ENCODE measurements at places on chromosomes 7 and 10.

GRCh38 chr10:65234261-65234660 lies 1691.6 kb upstream of the LRRTM3 start:
- no peak for DNase-seq

DNA sequence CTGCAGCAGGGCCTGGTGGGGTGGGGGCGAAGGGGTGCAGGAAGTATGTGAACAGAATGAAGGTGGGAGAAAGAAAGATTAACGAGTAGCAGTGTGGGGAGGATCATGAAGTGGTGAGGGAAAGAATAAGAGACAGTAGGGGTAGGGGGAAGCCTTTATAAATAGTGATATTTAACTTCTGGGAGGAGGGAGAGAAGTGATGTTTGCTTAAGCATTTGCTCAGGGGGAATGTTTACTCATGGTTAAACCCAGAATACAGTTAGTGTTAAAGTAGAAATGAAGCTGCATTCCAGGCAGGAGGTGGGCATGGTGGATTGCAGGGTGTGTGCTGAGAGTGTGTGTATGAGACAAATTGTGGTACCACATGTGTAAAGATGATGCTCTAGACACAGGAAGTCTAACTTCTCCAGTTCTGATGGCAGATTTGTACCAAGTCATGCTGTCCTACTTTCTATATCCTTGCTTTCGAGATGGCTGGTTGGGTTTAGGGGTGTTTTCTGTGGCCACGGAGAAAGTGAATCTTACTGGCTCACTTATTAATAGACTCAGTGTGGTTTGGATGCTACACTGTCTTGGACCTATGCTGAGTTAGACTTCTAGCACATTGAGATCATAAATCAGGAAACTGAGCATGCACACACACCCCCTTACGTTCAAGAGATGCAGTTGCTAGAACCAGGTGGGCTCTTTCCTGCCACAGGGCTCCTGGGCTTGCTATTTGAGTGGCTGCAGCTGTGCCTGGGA lies 10.6 kb upstream of the DNMBP start:
- no peak for DNase-seq

DNA sequence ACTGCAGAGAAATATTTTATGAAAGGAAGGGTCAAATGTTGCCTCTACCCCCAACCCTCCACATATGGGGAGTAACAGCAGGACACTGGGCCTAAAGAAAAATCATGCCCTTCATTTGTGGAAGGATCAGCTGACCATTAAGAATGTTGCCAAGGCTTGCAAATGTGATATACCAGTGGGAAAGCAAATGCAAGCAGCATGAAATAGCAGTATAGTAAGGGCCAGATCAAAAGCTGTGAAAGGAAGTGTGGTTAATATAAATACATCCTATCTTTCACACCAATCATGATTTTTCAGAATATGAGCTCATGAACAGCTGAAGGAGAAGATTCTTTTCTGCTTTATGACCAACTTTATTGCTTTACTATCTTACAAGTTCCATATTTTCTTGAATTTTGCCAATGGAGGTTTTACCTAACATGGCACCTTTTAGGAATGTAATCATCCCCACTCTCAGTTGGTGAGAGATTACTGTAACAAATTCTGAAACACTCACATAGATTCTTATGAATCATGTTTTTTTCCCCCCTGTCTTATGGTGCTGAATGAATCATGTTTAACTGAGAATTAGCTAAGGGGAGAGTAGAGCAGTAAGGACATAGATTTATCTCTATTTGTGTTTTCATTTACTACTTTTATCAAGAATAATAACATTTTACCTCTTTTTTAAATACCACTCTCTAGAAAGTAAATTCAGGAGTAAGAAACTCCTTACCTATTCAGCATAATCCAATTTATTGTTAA lies 12.1 kb upstream of the ATAD1 start:
- no peak for DNase-seq

- DNase-seq, result no peak
Observed at GRCh38 chr7:7617550-7617949, 23.0 kb upstream of the UMAD1 start.

GRCh38 chr10:72086466-72087391 lies 1.6 kb downstream of the SPOCK2 start:
- peak; percentile 75 for DNase-seq

DNA sequence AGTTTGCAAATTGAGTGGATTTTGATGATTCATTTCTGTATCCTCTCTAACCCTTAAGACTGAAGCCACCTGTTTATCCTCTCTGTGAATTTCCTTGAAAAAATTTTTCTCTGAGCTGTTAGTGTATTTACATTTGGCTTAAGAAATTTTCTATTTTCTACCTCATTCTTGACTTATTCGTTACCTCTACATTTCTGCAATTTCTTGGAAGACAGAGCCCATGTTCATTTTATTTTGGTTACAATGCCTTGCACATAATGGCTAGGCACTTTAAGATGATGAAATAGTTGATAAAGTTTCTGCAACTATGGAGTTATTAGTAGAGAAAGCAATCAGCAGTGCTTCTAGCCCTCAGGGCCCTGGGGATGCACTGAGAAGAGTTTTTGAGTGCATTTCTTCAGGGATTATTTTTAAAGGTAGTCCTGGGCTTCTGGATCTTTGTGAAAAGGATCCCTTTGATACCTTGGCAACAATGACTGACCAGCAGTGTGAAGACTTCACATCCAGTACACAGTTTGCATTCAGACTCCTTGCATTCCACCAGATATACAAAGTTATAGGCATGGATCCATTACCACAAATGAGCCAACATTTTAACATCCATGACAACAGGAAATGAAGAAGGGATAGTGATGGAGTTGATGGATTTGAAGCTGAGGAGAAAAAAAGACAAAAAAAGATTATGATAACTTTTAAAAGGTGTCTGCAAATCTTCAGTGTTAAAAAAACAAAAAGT lies 68.2 kb downstream of the CH25H start:
- no peak for DNase-seq

DNA sequence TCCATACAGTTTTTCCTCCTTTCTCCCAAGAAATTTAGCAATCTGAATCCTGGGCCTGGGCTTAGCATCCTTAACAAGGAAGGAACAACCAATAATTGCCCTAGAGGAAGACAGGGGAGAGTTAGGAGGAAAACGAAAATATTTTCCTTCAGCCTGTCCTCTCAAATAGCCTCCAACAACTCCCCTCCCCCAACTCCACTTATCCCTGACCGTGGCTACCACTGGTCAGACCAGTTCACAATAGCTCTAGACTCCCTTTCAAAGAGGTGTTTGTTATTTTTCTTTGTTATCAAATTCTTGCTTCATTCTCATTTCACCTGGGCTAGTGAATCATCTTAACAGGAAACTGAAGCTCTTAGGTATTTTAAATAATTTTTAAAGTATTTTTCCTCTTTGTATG lies 114.1 kb downstream of the CPED1 start:
- DNase-seq, result no peak

DNA sequence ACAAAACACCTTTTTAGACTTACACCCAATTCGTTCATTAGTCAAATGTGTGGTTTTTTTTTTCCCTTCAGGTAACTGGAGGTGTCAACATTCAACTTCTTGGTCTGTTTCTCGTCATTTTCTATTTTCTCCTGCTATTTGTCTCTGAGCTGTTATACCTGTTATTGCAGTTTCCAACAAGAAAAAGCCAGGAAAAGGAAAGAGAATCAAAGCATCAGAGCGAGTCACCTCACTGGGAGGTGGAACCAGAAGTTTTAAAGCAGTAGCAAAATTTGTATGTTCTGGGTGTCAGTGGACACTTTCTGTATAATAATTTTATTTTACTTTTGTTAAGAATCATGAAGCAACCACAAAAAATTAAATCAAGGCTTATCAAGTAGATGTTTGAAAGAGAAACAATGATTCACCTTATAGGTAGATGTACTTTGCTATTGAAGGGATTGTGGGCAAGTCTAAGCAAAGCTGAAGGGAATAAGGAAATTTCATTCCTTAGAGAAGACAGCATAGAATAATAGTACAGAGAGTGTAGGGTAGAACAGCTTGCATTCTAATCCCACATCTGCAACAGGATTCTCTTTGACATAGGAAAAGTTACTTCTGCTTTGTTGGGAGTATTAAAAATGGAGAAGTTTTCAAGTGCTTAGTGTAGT lies 675.8 kb downstream of the PCDH15 start:
- no peak for DNase-seq

All from stimulated activated naive CD8-positive, alpha-beta T cell treated with anti-CD3 and anti-CD28 coated beads, Interleukin-15, Interleukin-2, amounts not matched to agents 100 U/mL and 50 U/mL, for 24 hours (primary cell).